Fibroblast of villous mesenchyme (primary cell): ENCODE measurements at places on chromosomes 7 and 10. TPM values are rescaled to one million over a fixed set of nuclear protein-coding genes. Genes with fewer than 3 reads are reported as not detected.

ATOH7 gene
- under 0.01 TPM in 1 of 2 replicates, not detected in the other for total RNA-seq

LIPK gene
- total RNA-seq: not detected in 2 replicates

DNA sequence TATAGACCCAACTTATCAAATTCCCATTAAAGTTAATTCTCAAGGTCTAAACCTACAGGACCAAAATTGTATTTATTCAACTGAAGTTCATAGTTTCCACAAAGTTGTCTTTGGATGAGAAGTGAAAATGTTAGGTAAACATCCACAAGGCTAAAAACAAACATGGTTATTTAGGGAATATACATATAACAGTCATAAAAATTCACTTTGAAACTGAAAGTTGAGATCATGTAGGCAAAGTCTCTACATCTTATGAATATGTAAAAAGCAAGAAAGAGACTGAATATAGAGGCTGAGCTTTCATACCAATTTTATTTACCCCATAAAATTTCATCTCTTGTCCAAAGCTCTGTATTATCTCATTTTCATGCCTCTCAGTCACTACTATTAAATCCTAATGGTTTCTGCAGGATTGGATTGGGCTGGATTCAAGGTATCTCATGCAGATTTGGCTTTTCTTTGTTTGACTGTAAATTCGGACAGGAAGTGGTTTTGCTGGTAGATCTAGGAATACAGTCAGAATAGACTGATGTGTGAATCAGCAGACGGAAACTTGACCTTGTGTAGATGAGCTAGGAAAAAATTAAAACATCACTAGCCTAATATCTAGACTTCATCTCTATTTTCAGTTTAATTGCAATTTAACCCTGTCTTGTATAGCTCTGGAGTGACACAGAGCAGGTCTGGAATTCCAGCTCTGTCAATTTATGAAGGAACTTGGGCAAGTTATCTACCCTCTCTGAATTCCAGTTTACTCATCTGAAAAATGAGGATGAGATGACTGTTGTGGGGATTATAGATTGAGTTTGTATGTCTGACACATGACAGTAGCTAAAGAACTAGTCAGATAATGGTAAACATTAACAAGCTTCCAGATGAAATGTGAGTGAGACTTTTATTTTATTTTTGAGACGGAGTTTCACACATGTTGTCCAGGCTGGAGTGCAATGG is 27.3 kb upstream of the SKAP2 start:
- peak; percentile 33 for DNase-seq

DNA sequence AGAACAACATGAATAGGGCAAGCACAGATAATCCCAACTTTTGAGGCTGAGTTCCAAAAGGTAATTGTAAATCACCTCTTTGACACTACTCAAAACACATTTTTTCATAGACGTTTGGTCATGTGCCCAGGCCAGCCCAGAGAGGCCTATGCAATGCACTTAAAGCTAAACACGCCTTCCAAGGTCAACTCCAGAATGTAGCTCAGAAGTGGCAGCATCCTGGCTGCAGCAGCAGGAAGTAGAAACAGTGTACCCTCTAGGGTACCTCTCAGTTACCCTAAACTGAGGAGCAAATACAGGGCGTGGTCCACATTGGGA is 58.7 kb downstream of the OSBPL3 start:
- no peak for DNase-seq

DNA sequence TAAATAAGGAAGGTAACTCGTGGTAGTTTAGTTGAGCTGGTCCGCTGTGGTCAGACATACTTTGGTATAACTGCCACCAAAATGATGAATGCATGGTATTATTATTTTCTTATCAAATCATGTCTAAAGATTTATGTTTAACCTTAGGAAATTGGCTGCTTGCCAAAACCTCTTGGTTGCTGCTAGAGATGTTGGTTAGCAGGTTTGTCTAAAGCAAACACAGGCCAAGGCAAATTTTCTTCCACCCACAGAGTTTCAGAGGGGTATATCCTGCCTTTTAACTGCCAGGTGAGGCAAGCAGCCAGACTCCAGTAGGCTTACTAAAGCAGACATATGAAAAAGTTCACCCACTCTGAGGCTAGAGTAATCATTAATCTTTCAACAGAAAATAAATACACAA is 101.4 kb downstream of the SEMA3E start:
- DNase-seq: peak; percentile 2

DNA sequence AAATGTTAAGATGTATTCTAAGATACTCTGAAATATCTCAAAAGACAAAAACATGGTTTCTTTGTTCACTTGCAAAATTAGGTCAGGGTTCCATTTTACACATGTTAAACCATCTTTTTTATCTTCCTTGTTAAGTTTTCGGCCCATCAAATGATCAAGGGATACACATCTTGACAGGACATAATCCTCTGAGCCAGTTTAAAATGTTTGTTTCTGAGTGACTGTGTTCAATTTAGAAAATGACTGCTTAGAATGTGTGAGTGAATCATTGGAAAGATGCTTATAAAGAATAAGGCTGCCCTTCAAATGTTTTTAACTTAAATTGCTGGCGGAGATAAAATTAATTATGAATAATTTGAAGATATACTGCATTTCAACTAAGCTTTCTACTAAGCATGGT is 95.9 kb upstream of the SLC26A5 start:
- DNase-seq: no peak

GRCh38 chr10:29084681-29085307 is 204.1 kb upstream of the LYZL1 start:
- no peak for DNase-seq
